ENCODE measurements at places on chromosomes 3 and 15.

DNA sequence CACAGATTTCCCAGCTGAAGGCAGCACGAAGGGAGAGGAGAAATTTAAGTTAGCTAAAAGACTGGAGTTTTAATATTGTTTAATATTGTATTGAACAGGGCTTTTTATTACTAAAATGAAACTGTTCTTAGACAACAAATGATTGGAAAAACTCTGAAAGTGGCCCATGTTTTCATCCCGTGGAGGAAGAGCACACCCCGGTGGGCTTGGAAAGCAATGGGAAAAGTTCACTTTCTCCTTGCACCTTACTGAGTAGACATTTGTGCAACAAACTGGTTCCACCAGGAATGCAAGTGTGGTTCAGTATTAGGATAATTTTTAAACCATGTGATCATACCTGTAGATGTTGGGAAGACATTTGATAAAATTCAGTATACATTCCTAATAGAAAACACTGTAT lies 8.2 kb upstream of the ESYT3 start:
- no peak for DNase-seq

GRCh38 chr3:61251174-61251972 lies at the start of gene FHIT:
TSS of gene FHIT (minus strand) at chr3:61251452.
- DNase-seq: peak; percentile 98

DNA sequence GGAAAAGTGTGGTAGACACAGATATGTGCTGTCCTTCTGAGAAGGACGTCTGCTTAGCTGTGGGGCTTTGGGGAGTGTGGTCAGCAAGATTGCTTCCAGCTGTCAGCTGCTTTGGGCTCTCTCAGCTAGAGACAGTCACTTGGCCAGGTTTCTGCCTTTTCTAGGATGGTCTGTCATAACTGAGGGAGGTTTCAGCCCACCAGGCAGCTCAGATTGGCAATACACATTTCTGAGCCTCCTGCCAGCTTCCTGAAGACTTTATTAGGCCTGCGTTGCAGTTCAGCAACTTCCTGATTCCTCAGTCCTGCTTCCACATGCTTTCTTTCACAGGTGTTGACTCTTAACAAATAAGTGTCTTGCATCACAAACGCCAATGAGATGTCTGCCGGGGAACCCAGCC lies 286.5 kb downstream of the SQOR start:
- DNase-seq: no peak

DNA sequence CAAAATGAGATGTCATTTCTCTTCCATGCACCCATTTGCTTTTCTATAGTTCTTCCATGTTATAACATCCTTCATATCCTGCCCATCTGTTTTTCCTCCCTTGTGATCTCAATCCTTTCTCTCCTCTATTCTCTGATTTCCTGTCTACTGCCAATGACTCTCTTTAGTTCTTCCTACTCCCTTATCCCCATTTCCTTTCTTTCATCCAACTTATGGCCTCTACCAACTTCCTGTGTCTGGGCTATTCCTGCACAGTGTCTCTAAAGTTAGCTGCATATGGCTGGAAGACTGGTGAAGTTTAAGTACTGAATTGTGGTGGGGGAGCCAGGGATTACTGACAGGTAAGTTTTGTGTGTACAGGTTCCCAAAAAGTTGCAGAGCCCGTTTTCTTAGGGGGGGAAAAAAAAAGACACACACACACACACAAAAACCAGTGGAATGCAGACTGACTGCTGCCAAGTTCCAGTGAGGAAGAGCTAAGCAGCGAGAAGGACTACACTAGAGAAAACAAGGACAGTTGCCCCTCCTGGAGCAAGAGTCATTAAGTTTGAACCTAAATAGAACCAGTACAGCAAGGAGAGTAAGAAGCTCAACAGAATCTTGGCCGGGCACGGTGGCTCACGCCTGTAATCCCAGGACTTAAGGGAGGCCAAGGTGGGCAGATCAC lies 28.8 kb downstream of the XRN1 start:
- no peak for DNase-seq
